ENCODE measurements at places on chromosomes 16 and 17. TPM values are rescaled to one million over a fixed set of nuclear protein-coding genes. Genes with fewer than 3 reads are reported as not detected.

Gene GCGR
- total RNA-seq: not detected

DNA sequence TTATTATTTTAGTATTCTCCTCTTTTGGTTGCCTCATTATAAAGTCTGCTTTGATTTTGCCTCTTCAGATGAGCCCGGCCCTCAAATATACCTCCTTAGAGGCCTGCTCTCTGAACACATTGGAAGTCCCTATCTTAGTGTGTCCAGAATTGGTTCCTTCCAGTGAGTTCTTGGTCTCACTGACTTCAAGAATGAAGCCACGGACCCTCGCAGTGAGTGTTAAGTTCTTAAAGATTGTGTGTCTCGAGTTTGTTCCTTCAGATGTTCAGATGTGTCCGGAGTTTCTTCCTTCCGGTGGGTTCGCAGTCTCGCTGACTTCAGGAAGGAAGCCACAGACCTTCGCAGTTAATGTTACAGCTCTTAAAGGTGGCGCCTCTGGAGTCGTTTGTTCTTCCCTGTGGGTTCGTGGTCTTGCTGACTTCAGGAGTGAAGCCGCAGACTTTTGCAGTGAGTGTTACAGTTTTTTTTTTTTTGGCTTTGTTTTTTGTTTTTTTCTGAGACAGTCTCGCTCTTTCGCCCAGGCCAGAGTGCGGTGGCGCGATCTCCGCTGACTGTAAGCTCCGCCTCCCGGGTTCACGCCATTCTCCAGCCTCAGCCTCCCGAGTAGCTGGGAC is 45.8 kb upstream of the NOS2 start:
- peak overlapping the region; percentile 43 for H3K27ac ChIP-seq
- DNase-seq: no peak
- H3K4me1 ChIP-seq: no peaks in the 10 kb centered on the region

DNA sequence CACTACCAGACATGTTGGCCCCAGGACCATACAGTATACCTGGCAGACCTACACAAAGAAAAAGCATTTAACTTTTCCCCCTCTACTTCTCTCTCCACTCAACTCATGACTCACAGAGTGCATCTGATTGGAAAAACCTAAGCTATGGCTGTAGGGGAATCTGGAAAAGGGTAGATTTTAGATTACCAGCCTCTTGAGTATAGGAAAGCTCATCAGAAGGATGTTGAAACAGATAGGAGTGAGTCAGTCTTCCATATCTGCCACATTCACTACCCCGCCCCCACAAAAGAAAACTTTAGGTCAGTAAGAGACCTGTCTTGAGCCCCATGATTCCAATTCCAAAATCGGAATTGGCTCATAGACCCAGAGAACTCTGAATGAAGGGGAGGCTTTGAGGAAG is 12.3 kb downstream of the KRT9 start:
- no peaks in the 10 kb centered on the region for H3K36me3 ChIP-seq
- H3K27me3 ChIP-seq: peaks cover 30% of the 10 kb centered on the region
- H3K4me1 ChIP-seq: no peaks in the 10 kb centered on the region
- H3K27ac ChIP-seq: no peak overlapping the region

GRCh38 chr17:79154951-79155585 is 80.4 kb downstream of the ENGASE start:
- peaks cover 2% of the 10 kb centered on the region for H3K27me3 ChIP-seq
- no peaks in the 10 kb centered on the region for H3K4me1 ChIP-seq
- no peak overlapping the region for H3K27ac ChIP-seq
- no peaks in the 10 kb centered on the region for H3K36me3 ChIP-seq
- H3K4me3 ChIP-seq: no peak overlapping the region

Gene ZFP3
- 0.11 TPM for total RNA-seq

Gene NOTUM
- total RNA-seq: 5.9 TPM

GRCh38 chr17:64074704-64075426 is 54.4 kb upstream of the ICAM2 start:
- no peak overlapping the region for H3K4me3 ChIP-seq
- peaks cover 15% of the 10 kb centered on the region for H3K36me3 ChIP-seq
- no peaks in the 10 kb centered on the region for H3K27me3 ChIP-seq

Gene KRT23
- not detected for total RNA-seq

All from neural crest cell (in vitro differentiated cells).